ENCODE measurements at places on chromosomes 13 and 19. TPM values are rescaled to one million over a fixed set of nuclear protein-coding genes. Genes with fewer than 3 reads are reported as not detected.

The MCEMP1 gene
- not detected for total RNA-seq

The PCDH20 gene
- total RNA-seq = 1.5 TPM

The HSH2D gene
- not detected for total RNA-seq

The CRX gene
- not detected for total RNA-seq

The BBC3 gene
- total RNA-seq = 8.9 TPM

The ZNF506 gene
- 14.7 TPM for total RNA-seq

The RFX2 gene
- 19.9 TPM for total RNA-seq

The LTBP4 gene
- 32.6 TPM for total RNA-seq

All from hair follicle dermal papilla cell (primary cell).